T-cell (primary cell): ENCODE measurements at places on chromosomes 1 and 21. TPM values are rescaled to one million over a fixed set of nuclear protein-coding genes. Genes with fewer than 3 reads are reported as not detected.

- DNase-seq, result no peak
Observed at GRCh38 chr1:100328133-100328532, 24.2 kb upstream of the CDC14A start.

- DNase-seq, result no peak
Observed at GRCh38 chr1:75989121-75989520, 56.9 kb upstream of the ASB17 start.

The ST6GALNAC3 gene
- 1.5 TPM for total RNA-seq

GRCh38 chr1:229427572-229427971 is 6.3 kb downstream of the ACTA1 start:
- no peak for DNase-seq

The AGRN gene
- 9.9 TPM for total RNA-seq

DNA sequence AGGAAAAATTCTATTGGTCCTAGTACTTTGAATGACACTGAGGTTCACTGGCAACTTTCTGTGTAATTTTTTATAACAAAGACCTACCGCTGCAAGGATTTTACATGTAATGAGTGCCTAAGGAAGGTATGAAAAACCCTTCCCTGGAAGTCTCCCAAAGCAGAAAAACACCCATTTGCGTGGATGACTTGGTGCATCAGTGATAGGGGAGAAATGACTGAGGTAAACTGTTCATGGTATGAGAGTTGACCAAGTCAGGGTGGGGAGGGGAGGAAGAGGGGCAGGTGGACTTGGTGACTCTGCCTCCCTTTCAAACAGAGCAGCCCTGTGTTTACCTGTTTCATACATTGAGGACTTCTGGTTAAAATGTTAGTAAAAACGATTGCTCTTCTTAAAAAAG is 78.8 kb upstream of the IPO9 start:
- DNase-seq, result no peak

GRCh38 chr1:31790641-31791091 is 25.2 kb downstream of the SPOCD1 start:
- no peak for DNase-seq

- no peak for DNase-seq
Observed at GRCh38 chr1:219954736-219955421, 26.5 kb upstream of the SLC30A10 start.

The ALG14 gene
- 2.3 TPM for total RNA-seq

The TNFRSF9 gene
- total RNA-seq, result 0.88 TPM

- peak; percentile 53 for DNase-seq
Observed at GRCh38 chr21:46605767-46606426, 1.0 kb upstream of the S100B start.

DNA sequence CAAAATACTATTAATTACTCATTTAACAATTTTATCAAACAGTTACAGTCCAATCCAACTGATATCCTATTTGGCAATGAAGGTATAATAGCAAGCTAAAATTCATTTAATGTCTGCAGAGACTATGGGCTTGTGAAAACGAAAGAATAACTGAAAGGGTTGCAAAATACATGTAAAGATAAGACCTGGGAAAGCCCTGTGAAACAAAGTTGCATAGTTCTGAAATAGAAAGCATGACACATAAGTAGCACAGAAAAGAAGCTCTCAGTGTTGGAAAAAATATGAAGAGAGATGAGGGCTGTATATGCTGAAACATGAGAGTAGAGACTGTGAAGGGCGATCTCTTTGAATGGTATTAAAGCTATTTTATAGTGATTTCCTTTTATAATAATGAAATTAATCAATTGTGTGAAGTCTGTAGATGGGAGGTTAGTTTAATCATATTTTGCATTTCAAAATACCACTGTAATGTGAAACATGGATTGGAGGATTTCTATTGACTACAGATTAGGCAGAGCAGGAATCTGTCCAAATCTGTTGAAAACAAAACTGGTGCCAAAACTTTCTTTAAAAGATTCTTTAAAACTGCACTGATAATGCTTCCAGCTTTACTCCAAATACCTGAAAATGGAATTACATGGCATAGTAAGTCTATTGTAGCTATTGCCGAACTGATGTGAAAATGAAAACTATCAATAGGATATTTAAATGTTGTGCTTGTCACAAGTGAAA is 1518.9 kb upstream of the B3GALT2 start:
- no peak for DNase-seq

- no peak for DNase-seq
Observed at GRCh38 chr1:202852163-202852904, 36.6 kb downstream of the RABIF start.

The DLGAP3 gene
- total RNA-seq, result 1.6 TPM

The MLLT11 gene
- 4.9 TPM for total RNA-seq

The ARMH1 gene
- 102 TPM for total RNA-seq

GRCh38 chr21:32044205-32045180 is 171.7 kb downstream of the HUNK start:
- no peak for DNase-seq

- DNase-seq, result no peak
Observed at GRCh38 chr1:116130356-116130755, 19.2 kb downstream of the MAB21L3 start.

GRCh38 chr1:184219414-184219813 is 167.4 kb upstream of the C1orf21 start:
- no peak for DNase-seq

DNA sequence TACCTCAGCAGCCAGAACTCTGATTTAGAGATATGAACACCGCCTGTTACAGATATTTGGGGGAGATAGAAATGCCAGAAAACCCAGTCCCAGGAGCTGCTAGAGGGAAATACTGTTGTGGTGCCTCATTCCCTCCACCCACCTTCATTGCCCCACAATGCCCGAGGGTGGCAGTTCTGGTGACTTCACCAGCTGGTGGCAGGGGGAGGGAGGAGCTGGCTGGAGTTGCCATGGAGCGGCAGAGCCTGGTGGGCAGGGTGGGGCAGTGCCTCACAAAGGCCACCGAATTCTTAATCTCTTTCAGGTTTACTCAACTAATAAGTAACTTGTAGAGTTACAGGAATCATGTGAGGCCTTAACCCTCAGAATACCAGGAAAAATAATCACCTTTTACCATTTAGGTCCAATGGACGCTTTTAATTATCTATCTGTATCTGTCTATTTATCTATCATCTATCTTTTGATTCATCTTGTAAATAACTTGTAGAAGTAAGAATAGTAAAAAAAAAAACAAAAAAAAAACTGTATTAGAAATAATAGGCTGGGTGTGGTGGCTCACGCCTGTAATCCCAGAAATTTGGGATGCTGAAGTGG is 11.7 kb upstream of the S100A11 start:
- no peak for DNase-seq

- no peak for DNase-seq
Observed at GRCh38 chr1:51341876-51342496, 11.6 kb upstream of the TTC39A start.

The TNFSF4 gene
- total RNA-seq, result 1.2 TPM

DNA sequence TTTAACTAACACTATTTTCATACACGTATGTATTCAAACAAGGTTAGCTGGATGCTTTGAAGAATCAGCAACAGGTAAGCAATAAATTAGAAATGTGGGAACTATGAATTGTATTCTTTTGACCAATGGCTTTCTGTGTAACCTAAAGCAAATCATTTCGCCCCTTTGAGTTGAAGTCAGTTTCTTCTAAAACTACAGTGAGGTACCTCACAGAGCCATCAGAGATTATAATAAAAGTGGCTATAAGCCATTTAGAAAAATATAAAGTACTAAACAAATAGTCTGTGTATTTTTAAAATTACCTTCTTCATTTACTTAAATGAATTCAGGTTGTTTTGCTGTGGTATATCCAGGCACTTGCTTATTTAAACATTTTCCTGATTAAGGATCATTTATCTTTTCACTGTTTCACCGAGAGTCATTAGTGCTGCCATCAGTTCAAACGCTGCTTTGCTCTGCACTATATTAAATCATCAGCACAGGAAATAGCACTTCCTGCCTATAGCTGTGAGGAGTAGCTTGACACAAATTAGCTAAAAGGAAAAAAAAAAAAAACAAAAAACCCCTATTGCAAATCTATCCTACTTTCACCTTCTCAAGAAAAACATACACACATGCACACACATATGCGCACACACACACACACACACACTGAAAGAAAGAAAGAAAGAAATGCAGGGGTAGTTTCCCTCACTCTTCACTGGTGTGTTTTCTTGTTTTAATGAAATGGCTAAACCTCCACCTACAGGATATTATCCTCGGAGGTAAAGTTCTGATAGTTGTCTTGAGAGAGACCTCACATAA is 39.8 kb upstream of the C1orf105 start:
- DNase-seq, result peak; percentile 37

- no peak for DNase-seq
Observed at GRCh38 chr21:27722095-27722494, 755.2 kb upstream of the ADAMTS5 start.

The S100A13 gene
- total RNA-seq, result 4.2 TPM

The SGIP1 gene
- total RNA-seq, result not detected
